ENCODE measurements at places on chromosomes 5 and 9.

- DNase-seq: no peak
Measured at GRCh38 chr5:171579976-171580411, 160.5 kb downstream of the FGF18 start.

DNA sequence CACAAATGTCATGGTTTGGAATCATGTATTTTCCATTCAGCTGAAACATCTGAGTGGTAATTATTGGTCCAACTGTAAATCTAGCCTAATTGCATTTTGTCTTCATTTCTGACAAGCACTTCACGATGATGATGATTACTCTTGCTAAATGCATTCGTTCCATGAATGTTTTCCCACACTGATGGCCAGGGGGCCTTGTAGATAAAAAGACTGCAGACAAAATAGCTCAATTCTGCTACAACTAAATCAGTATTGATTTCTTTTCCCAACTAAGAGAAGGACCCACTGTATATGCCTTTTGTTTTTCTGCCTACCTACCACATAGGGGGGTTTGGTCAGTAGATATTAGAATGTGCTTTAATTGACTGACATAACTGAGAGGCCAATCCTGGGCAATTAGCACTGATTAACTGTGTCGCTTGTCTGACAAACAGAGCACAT is 1351.3 kb upstream of the NUDT12 start:
- no peak for DNase-seq

DNA sequence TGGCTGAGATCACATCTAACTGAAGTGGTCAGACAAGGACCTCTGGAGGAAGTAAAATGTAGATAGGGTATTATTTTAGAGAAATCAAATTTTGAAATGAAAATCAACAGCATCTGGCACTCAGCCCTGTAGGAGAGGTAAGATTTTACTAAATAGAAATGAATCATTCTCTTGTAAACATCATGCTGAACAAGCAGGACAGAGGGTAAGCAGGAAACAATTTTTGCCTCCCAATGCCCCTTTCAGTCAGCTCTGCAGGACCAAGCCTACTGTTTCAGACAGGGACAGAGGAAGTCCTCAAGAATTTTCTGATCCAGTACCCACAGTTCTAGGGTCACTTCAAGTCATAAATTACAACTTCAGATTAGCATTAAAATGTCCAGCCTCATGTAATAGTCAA is 190.1 kb downstream of the ESM1 start:
- no peak for DNase-seq

- DNase-seq: no peak
Measured at GRCh38 chr5:179215576-179215975, 129.7 kb downstream of the ADAMTS2 start.

GRCh38 chr5:50666261-50667022 is at the start of gene PARP8:
Gene PARP8 (plus strand): TSS chr5:50666637. CDS start chr5:50667096, 459 bp downstream.
- DNase-seq: no peak

GRCh38 chr9:90124961-90125360 is 517.7 kb downstream of the DIRAS2 start:
- DNase-seq: no peak

DNA sequence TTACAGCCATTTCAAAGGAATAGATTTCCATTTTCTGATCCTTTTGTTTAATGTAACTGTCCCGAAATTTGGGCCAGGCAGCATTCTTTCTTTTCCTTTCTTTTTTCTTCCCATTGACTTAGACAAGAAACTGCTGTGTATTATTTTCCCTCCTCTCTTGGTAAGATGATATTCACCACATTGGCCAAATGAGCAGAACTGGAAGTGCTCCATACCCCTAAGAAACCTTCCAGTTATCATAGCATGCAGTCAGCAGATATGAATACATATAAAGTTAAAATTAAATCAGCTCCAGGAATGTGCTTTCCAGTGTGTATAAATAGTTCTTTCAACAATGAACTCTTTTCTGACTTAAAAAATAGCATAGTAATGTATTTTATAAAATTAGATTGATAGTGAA is 168.5 kb upstream of the GAS1 start:
- no peak for DNase-seq

DNA sequence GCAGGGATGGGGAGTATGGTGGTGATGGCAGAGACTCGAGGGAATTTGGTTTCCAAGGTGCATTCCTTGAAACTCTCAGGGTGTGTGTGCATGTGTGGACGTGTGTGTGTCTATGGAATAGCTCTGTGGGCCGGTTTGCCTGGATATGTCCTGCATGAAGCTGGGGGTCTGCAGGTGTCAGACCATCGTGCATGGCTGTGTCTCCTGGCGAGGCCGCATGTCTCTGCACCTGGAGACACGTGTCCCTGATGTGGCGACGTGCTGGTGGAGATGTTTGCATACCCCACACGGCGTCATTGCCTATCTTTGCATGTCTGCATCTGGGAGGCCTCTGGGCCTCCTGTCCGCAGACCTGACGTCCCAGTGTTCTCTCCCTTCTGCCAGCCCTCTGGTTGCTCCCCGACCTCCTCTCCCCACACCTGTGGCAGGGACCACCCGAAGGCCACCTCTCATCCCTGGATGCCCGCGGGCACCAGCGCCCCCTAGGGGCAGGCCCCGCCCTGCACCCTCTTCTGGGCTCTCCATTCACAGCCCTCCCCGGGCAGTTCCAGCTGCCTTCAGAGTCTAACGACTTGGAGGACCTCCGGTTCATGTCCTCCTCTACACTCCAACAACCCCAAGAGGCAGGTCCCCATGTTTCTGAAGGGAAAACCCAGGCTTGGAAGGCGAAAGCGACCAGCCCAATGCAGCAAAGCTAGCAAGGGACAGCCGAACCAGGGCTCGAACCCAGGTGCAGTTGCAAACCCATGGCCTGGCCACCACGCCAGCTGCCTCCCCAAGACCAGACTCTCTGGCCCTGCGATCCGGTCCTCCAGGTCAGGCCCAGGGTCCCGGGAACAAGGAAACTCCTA is 88.6 kb downstream of the LMX1B start:
- no peak for DNase-seq

GRCh38 chr5:22102823-22103359 is 750.3 kb downstream of the CDH12 start:
- DNase-seq: no peak

DNA sequence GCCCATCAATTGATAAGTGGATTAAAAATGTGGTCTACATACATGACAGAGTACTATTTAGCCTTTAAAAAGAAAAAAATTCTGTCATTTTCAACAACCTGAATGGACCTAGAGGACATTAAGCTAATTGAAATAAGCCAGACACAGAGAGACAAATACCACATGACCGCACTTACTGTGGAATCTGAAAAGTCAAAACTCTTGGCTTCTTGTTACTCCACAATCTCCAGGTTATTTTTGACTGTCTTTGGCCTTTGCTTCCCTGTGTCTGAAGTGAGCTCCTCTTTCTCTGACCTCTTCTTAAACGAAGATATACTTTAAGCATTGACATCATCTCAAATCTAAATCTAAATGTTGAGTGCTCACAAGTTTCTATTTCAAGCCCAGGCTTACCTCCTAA is 265.5 kb upstream of the ADRA1B start:
- DNase-seq: no peak

GRCh38 chr5:61308712-61309111 is 23.3 kb upstream of the ZSWIM6 start:
- DNase-seq: no peak

DNA sequence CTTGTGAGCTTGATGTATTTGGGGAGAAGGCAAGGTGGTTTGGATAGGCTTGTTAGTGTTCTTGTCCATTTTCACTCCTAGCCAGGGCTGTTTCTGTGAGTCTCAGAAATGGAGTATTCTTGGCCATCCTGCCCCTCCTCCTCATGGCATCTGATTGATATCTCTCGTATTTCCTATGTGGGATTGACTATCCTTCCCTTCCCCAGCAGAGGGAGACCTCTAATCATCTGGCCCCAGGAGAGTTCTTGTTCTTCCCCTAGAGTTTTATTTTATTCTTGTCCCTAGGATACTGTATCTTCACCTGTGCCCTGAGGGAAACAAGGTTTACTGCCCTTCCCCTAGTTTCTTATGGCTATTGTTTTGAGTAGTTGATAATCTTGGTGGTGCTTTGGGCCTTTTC is 114.4 kb downstream of the VPS13A start:
- peak; percentile 9 for DNase-seq

- DNase-seq: no peak
Measured at GRCh38 chr5:31452314-31452713, 79.6 kb downstream of the DROSHA start.

- DNase-seq: no peak
Measured at GRCh38 chr9:90783552-90783951, 18.1 kb upstream of the SYK start.

DNA sequence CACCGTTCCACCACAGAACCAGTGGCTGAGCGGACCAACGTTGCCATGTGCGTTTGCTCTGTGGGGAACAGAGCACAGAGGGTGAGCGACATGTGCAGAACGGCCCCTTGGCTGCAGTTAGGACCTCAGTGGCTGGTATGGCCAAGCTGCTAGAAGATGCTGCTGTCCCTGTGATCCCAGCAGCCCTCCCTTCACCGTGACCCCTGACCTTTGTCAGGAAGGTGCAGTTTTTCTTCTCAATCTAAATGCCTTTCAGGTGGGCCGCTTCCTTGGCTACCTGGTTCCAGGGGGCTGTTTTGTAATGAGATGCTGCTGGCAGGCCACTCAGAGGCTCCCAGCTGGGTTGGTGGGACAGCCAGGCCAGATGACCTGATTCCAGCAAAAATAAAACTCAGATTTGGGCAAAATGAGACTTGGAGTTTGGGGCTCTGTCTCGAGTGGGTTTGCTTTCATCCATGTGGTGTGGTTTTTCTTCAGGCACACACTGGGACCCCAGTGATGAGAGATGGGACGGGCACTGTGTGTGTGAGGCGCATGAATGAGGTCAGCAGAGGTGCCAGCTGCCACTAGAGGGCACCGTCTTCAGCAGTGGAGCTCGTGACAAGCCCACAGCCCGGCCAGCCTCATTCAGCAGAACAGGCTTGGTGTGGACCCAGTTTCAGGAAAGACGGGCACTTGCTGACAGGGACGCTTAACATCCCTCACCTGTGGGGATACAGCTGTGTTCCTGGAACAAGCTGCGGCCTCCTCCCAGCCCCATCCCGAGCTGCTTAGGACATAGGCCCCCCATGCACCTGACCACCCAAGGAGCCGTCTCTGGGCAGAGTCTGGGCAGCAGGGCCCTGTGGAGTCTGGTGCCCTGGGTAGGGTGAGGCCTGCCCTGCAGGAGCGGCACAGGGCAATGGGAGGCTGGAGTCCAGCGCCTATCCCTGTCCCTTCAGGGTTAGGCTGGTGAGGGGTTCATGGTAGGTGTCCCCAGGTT is 4.1 kb downstream of the MRPS2 start:
- peak; percentile 55 for DNase-seq

- no peak for DNase-seq
Measured at GRCh38 chr9:135602789-135603481, 36.4 kb downstream of the GLT6D1 start.

DNA sequence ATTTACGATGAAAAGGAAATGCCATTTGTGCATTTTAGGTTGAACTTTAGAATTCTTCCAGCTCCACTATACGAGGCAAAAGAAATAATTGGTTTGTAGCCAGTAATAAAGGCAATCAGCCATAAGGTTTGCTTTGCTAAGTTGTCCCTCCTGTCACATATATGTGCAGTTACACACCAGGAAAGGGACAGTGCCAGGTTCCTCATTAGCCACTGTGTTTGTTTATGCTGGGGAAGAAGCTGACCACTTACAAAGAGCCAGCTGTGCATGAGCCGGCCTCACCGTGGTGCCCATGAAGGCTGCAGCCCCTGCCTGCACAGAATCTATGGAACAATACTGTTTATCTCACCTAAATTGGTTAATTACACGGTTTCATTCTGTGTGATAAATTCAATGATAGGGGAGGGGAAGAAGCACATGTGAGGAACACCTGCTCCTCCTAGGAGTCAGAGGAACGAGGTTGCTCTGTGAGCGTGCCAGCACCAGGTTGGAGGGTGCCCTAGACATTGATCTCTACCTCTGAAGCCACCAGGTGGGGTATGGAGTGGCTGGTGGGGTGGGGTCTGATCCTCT is 173.8 kb upstream of the DAP start:
- no peak for DNase-seq

GRCh38 chr5:38922199-38922598 is 76.4 kb downstream of the OSMR start:
- DNase-seq: peak; percentile 29

GRCh38 chr5:56299212-56299611 is 66.1 kb upstream of the ANKRD55 start:
- DNase-seq: no peak
